Stimulated activated CD4-positive, alpha-beta T cell treated with anti-CD3 and anti-CD28 coated beads, TNF-alpha, amount 100 ng/mL, for 24 hours (primary cell): ENCODE measurements at places on chromosomes 3 and 15.

GRCh38 chr3:100776746-100777145, 67.5 kb downstream of the TFG start:
- no peak for DNase-seq

DNA sequence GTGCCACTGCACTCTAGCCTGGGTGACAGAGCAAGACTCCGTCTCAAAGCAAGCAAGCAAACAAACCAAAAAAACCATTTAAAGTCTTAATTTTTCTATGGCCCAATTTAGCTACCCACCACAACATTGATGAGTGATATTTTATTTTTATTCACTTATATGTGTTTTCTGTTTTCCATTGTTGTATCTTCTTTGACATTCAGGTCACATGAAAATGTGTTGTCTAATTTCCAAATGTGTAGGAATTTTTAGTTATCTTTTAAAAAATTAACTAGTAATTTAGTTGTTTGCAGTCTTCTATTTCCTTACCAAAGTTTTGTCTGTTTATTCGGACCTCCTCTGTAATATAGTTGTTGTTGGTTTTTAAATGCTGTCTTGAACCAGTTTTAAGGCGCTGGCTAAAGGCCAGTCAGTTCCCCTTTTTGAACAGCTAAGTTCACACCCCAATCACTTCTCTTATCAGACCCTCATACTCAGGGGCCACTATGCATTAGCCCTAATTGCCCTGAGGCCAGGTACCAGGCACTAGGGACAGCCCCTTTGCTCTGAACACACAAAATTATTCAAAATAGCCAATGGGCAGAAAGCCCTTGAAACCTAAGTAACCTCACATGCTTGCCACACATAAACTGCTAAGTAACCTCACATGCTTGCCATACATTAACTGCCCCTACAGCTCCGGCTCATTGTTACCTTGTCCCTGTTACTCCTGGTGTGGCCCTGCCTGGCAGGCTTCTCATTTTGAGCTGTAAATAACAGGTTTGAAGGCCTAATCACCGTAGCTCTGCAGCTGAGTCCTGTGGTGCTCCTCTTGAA, 4.3 kb upstream of the CCR4 start:
- no peak for DNase-seq

- no peak for DNase-seq
Measured at GRCh38 chr3:35974872-35975271, 335.5 kb downstream of the ARPP21 start.

DNA sequence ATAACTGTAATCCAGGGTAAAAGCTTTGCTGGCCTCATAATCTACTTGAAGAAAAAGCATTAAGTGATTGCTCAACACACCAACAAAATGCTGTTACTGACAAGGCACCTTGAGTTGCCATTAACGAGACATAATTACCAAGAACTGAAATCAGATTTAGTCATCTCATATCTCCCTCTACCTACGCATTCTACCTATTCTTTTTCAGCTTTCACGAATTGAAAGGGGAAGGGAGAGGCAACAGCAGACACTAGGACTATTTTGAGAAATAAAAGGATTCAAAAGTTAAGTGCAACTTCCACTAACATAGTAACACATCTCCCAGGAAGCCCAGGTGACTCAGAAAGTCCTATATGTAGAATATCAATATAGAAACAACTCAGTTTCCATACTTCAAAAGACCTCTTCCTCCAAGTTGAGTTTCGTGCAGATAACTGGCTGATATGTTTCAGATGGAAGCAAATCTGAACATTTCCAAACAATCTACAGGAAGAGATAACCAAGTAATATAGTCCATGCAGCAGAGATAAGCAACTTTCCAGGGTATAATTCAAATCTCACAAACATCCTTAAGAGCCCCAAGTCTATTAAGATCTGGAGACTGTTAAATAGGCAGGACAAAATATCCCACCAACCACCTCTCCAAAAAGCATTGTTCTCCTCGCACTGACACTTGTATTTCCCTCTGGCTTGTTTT, 1.9 kb downstream of the OSBPL10 start:
- DNase-seq = no peak

DNA sequence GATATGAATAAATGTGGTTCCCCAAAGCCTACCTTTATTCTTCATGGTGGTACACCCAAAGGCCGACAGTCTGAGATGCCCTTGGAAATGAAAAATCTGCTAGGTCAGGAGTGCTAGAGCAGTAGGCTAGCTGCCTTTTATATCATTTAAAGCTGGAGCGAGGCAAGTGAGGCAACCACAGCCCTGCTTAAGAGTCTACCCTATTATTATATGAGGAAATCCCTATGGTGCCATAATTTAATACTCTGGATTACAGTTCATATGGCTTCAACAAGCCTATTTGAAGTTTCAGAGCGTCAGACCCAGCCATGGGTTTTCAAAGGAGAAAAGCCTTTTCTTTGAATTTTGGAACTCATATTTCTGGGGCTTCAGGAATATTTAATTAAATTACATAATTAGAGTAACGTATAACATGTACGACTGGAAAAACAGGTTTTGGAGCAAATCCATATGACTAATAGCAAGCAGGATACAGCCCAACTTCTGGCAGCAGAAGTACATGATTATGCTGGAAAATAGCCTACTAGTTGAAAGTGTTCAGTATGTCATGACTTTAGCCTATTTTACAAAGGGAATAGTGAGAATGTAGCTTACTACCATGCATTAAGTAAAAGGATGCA, 18.0 kb upstream of the SLTM start:
- DNase-seq = no peak

- no peak for DNase-seq
Measured at GRCh38 chr3:157152930-157153329, 7.0 kb downstream of the CCNL1 start.

- no peak for DNase-seq
Measured at GRCh38 chr3:27431116-27431515, 53.1 kb downstream of the SLC4A7 start.

DNA sequence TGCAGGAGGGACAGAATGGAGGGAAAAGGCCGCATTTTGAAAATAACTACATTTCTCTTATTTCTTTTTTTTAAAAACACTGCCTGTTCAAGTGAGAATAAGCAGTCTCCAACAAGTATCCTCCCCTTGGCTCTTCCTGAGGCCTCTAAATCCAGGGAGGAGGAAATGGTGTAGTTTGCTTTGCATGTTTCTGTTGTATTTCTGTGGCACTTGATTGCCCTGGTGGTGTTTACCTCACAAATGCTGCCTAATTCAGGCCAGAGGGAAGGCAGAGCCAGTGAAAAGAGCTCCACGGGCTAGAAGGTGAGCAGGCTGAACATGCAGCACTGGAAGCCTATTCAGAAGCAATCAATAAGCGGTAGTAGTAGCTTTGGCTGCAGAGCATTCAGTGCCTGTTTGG, 149.3 kb upstream of the ATP11B start:
- no peak for DNase-seq

- no peak for DNase-seq
Measured at GRCh38 chr3:175270198-175270837, 411.2 kb downstream of the NAALADL2 start.

DNA sequence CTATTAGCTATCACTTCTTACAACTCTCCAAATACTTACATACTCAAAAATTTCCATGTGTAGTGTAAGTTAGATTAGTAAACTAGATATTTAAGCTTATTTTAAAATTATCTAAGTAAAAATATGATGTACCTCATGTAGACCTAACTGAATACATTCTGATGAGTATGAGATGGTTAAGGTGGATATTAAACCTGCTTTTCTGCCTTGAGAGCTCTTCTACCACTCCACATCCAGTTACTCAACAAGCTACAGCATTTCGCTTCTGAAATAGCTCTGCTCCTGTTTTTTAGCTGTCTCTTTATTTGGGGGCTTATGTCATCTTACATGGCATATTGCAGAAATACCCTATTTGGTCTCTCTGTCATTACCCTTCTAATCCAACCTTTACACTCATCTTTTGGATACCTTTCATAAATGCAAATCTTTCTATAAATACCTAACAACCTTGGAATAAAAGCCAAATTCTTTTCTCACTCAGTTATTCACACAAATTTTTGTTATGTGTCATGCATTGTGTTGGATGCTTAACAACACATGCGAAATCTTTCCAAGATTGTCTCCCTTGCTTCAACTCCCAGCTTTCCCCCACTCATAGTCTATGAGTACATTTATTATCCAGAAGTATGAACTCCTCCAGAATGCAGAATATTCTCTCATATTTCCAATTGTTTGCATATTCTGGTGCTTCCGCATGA, 92.0 kb downstream of the ALCAM start:
- no peak for DNase-seq

DNA sequence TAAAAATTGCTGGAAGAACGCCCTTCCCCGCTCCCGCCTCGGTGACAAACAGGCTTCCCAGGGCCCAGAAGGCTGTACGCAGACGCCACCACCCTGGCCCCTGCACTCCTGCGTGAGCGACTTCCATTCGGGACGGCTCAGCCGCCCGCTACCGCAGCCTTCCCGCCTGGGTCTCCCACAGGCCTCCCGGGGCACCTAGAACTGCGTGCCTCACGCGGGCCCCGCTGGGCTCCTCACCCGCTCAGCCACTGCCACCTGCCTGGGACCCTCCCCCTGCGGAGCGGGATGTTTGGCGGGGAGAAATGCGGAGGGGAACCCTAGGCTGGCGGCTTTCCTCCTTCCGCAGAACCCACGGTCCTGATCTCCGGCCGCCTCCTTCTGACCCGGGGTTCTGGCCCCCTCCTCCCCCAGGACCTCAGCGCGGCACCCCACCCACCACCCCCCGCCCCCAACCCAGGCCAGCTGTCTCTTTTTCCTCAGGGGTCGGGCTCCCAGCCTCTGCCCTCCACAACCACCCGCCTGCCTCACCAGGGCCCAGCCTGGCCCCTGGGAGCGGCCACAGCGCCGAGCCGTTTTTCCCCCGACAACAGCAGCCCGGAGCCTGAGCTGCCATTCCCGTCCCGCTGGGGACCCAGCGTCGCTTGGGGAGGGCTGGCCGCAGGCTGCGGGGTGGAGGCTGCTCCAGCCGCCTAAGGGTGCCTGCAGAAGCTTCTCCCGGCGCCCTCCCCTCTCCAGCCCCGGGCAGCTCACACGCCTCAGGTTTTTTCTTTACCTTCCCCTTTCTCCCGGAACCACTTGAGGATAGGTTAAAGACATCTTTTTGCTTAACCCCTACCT, 27.6 kb upstream of the RAB7A start:
- no peak for DNase-seq

GRCh38 chr15:55741833-55742497, 987 bp downstream of the PRTG start:
- no peak for DNase-seq

DNA sequence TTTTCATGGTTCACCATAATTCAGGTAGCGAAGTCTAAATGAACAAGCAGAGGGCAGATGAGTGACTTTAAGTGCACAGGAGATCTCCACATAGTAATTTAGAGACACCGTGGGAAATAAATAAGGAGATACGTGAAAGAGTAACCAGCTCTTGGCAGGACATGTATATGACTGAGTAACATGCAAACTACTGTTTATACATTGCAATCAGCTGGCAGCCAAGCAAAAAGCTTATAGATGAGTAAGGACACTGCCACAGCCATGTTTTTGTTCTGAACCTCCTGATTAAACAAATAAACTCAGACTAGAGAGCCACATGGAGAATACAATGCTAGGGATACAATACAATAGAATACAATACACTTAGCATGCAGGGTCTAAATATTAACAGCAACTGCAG, 252.4 kb downstream of the FHIT start:
- DNase-seq = no peak

DNA sequence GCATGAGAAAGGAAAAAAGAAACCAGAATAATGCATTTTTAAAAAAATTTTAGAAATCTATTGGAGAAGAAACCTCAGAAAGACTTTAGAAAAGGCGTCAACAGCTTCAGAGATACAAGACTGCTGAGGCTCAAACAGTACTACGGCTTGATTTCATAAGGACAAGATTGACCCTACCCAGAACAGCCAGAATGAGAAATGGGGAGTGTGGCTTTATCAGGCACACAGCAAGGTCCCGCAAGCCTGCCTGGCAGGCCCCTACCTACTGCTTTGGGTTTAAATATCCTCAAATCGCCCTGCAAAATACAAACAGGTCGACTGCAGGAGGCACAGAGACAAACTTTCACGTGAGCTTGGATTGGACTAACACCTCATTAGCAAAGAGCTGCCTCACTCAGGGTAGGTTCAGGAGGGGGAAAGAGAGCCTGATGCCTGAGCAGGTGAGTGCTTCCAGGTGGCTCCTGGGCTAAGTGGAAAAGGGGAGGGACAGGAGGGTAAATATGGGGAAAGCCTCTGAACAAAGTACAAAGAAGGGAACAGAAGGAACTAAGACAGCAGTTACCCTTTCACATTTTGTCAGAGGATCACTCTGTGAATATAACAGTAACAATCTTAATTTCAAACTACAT, 87.5 kb downstream of the RORA start:
- DNase-seq = no peak

GRCh38 chr15:89419370-89419984, 76.9 kb downstream of the RHCG start:
- no peak for DNase-seq
